ENCODE measurements at places on chromosomes 5 and 9. TPM values are rescaled to one million over a fixed set of nuclear protein-coding genes. Genes with fewer than 3 reads are reported as not detected.

The NIPAL4 gene
- 0.51 TPM for total RNA-seq

The ZFP2 gene
- 0.11 TPM for total RNA-seq

The ROR2 gene
- 2.8 TPM for total RNA-seq

The ATP10B gene
- total RNA-seq = not detected

The LRSAM1 gene
- total RNA-seq = 13.4 TPM

The TEX48 gene
- total RNA-seq = not detected

The THBS4 gene
- total RNA-seq = 3.2 TPM

The AFAP1L1 gene
- total RNA-seq = 11.7 TPM

The PRRX2 gene
- total RNA-seq = 1.7 TPM

DNA sequence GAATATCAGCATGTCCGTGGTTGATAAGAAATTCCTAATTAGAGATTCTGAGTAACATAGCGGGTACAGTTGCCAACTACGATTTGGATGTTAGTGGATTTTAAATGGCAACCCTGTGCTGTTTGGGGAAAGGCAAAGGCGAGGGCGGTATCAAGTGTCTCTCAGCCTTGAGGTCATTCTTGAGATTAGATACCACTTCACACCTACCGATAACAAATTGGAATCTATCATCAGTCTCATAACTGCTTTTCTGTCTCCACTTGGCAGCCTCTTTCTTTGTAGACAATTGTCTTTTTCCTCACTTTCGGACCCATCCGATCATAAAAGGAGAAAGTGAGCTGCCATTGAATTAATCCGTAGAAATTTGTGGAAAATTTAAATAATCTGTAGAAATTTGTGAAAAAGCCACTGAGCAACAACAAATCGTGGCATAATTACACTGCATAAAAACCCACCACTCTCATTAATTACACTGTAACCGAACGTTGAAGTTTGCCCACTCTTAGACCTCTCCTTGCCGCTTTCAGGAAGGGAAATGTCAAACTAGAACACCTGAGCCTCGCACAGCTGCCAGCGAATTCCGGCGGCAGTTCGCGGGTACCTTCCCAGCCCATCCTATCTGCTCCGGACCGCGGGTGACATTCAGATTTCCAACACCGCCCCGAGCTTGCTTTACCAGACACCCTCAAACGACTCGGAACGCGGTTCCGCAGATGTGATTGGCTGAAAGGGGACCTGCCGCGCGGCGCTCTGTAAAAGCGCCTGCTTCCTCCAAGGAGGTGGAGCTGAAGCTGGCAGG is 849 bp upstream of the RGMB start:
- peak; percentile 91 for DNase-seq

- no peak for DNase-seq
These were observed 123.4 kb downstream of the RPS23 start for GRCh38 chr5:82154776-82155175.

DNA sequence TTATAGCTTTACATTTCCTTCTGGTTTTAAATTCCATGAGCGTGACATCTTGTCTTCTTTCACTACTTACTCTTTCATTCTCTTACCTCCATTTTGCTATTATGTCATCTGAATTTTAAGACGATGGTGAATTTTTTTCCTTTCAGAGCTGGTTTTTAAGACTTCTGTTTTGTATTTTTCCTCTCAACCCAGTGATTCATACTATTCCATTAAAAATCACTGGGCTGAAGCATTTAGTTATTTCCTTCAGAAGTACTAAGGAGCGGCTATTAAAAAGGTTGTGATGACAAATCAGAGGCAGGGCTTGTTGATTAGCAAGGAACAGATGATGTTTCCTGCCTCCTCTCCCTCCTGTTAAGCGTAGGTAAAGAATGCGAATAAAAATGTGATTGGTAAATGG is 16.5 kb downstream of the AGXT2 start:
- DNase-seq = peak; percentile 10

DNA sequence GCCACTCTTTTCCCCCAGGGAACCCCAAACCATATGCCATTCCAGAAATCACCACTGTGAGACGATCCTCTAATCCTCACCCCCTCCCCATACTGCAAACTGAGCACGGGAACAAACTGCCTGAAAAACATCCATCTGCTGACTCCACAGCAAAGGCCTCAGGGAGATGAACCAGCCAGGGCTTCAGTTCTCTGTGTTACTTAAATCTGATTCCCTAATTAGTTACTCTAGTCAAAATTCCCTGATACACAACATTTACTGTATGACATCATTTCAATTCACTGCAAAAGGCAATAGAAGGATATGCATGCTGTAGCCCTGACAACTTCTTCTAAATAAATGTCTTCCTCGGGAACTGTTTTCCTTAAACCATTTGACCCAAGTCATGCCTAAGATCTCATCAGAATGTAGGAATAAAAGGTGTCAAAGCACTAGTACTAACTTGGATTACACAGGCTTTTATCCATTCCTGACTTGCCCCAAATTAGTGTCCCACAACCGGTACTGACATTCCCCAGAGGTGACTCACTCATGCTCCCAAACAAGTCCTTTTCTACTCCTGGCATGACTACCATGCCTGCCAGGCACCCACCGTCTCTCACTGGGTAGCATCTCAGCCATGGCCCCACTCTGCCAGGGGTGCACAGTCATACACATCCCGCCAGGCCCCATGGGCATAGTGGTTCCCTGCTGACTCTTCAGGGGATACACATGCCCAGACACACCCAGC is 35.0 kb downstream of the MTX3 start:
- DNase-seq = peak; percentile 87

- DNase-seq = no peak
These were observed 56.3 kb downstream of the PCSK5 start for GRCh38 chr9:75946766-75947165.

DNA sequence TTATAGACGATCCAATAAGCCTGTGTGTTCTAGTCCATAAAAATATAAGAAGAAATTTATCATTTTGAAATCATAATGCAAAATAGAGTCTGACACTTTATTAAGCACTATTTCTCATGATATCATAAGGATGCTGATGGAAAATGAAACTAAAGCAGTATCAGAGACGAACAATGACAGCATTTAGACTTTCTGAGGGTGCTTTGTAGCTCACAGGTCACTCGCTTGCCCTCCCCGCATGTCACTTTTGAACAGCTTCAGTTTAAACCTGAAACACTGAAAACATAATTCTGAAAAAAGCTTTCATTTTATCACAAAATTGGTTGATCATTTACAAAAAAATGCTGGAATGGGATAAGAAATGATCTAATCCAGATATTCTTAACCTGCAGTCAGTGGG is 247.1 kb downstream of the EBF1 start:
- no peak for DNase-seq

DNA sequence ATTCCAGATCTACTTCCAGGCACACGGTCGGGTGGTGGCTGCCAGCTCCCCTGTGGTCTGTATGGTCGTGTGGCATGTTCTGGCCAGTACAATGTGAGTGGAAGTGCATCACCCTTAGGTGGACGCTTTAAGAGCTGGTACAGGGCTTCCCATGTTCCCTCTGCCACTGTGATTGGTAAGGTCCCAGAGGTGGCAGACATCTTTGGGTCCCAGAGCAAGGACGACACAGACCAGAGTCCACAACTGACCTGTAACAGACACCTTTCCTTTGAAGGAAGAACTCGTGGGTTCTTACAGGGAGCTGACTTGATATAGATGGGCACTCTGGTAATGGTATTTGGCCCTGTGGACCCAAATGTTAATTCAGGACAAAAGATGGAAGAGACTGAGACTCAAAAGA is 90.0 kb upstream of the GDNF start:
- no peak for DNase-seq

- no peak for DNase-seq
These were observed 8.8 kb downstream of the AQP7 start for GRCh38 chr9:33393581-33393980.

DNA sequence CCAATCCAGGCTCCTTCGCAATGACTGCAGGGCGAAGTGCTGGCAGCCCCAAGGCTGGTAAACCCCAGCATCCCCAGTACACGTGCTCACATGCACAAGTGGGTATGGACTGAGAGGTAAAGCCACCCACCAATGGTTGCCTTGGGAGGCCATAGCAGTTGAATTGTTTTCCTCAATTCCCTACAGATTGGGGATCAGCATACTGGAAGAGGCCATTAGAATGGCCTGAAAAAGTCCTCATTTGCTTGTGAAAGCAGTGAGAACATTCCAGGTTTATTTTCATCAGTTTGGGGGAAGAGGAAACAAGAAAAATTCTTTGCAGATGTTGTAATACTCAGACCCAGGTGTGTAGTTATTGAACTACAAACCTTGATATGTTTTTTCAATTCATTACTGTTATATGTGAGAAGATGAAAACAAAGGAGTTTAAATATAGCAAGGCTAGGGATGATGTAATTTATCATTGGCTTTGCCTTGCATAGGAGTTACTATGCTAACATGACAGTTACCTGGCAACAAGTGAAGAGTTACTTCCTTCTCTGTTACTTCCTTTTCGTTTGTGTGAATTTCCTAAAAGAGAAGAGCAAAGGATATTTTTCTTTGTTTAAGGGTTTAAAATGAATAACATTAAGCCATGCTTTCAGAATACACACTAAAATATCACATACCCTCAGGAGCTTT is 36.4 kb downstream of the MTMR12 start:
- no peak for DNase-seq

GRCh38 chr9:129834489-129835127 is 467 bp downstream of the C9orf78 start:
- DNase-seq = peak; percentile 14

DNA sequence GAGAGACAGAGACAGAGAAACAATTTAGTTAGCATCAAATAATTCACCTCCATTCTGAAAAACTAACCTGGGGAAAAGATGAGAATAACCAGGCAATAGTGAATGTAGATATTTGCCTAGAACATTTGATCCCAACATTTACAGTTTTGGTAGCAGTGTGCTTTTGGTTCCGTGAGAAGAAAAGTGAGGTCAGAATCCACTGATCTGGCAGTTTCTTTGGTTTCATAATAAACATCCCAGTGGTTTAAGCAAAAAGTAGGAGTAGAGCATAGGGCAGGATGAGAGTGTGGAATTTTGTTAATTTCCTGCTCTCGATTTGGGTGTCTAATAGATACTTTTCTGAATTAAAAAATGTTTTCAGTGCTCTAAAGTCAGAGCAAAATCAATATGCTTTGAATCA is 887.0 kb downstream of the NR2F1-AS1 start:
- DNase-seq = no peak

DNA sequence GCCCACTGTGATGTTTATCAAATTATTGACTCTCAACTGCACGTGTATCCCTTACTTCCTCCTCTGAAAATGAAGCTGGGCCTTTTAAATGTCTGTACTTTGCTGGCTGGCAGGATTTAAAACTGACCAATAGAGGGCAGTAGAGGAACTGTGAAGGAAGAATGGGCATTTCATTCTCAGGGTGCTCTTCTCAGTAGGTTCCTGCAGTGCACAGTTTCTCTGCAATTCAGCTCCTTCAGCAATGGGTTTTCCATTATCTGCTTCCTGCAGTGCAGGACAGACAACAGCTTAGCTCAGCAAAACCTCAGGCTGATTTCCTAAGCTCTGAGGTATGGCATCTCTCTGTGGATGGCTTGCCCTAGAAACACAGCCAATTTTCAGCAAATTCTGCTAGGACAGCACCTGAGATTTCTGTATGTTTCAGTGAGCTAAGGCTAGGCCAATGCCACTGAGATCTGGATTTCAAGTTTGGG is 298.4 kb upstream of the PRDM9 start:
- DNase-seq = peak; percentile 18

DNA sequence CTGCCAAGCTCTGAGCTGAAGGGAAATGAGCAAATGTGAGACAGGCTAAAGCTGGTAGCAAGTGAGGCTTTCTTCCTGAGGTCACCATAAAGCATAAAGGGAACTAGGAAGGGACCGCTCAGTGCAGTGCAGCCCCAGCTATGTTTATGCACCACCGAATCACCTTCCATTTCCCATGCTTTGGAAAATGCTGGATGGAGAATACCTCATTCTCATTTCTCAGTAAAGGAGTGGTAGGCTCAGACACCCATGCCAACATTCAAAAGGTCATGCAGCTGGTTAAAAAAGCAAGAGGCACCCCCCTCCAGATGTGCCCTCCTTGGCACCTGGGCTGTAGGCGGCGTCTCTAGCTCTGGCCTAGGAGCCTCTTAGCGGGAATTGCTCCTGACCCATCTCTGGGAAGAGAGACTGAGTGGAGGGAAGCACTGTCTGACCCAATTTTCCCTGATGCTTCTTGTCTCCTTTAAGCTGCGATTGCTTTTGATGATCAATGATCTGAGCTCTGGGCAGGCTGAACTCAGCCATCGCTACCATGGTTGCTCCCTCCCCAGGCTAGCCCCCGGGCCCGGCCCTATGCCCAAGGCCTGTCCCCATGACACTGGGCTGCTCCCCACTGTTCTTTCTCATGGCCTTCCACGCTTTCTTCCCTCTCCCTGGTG is 58.7 kb downstream of the ZNF354C start:
- no peak for DNase-seq

GRCh38 chr5:79512471-79513307 is 1.2 kb downstream of the HOMER1 start:
- DNase-seq = peak; percentile 6

GRCh38 chr5:88081877-88082276 is 186.8 kb downstream of the TMEM161B start:
- no peak for DNase-seq

DNA sequence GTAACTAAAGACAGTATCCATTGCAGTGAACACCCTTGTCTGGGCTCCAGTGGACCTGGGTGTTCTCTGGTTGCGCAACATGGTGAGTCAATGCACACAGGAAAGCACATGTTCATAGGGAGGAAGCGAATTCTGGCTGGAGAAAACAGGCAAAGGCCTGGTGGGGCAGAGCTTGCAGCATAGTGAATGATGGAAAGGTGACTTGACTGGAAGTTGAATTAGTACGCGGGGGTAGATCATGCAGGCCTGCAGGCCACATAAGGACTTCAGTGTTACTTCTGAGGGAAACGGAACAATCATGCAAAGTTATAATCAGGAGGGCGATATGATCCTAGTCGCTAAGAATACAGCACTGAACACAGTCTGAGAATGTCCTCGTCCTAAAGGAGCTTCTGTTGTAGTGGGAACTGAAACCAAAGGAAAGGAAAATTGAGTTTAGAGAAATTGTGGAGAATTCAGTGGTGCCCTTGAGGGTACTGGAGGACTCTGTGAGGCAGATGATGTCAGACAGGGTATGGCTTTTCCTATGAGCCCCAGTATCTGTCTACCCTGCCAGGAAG is 71.9 kb upstream of the RANBP3L start:
- DNase-seq = peak; percentile 84
